ENCODE measurements at places on chromosomes 2 and 18.

DNA sequence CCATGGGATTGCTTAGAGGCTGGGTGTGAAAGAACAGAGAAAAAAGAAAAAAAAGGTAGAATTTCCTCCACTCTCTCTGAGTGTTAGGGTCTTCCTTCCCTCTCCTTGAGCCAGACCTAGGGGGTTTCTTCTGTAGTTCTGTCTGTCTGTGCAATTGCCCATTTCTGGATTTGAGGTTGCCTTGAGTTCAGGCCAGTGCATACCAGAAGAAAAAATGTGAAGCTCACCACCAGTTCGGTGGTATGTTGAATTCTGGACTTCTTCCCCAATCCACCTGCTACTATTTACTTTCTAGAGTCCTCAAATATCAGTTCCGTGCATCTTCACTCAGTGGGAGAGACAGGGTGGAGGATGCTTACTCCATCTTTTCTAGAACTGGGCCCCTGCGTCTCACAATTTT lies 15.3 kb upstream of the SELENOI start:
- no peak for DNase-seq

GRCh38 chr2:216694082-216694825 lies 1.1 kb downstream of the IGFBP5 start:
- no peak for DNase-seq

DNA sequence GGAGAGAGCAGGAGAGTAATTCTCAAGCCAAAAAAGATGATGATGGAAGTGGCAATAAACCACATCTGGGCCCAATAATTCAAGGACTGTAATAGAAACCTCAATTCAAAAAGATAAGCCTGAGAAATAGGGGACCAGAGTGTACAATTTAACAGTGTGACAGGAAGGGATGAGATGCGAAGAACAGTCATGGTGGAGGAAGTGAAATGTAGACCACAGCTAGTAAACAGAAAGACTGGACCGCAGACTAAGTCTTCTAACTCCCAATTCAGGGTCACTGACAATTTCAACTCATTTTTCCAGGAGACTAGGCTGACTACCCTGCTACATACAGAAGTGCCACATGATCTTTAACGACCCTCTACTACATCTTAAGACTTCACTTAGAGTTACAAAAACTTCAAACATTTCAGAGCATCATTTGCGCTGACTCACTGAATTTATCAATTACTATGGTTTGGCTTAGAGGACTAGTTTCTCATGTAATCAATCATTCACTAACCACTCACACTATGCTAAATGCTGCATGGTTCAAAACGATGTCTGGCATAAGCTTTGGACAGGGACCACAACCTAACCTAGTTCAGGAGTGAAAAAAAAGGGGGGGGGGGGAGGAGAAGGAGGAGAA lies 9.0 kb downstream of the CUL3 start:
- DNase-seq: no peak

DNA sequence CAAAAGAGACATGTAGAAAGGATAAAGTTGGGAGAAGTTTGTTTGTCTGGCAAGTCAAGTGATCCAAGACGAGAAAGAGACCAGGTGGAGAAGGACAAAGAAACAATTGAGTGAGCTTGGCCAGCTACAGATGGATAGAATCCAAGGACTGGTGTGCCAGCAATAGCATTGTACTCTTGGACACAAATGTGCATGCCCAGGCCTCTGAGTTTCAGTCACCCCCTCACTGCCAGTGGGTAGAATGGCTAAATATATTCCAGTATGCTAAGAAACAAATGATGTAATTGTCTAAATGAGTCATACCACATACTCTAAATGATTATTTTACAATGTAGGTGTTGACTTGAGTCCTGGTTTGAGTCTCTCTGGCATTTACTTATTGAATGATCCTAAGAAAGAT lies 881.3 kb downstream of the LRRTM4 start:
- DNase-seq: no peak

- DNase-seq: no peak
These were observed 69.9 kb downstream of the COA5 start for GRCh38 chr2:98538280-98539041.

- DNase-seq: no peak
These were observed 597.3 kb downstream of the PLCL1 start for GRCh38 chr2:198401644-198402043.

GRCh38 chr2:155391613-155392130 lies 693.2 kb downstream of the KCNJ3 start:
- no peak for DNase-seq

DNA sequence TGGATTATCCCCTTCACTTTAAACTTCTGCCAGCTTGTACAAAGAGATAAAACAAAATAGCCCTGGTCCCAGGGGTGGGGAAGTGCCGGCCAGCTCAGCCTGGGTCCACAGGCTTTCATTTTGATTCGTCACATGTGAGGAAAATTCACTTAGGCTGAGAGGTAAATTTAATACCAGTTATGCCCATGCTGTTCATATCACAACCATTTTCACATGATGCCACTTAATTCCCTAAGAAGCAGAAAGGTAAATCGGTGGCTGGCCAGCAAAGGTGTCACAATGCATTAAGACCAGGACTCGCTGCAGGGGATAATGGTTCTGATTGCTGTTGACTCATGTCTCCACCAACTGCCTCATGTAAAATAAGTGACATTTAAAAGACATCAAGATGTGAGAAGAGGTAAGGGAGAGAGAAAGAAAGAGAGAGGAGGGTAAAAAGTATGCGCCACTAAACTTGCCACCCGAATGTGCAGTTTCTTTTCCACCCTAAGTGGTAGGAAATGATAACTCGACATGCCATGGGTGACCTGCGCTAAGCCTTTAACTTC lies 261.0 kb upstream of the SIX3 start:
- no peak for DNase-seq

DNA sequence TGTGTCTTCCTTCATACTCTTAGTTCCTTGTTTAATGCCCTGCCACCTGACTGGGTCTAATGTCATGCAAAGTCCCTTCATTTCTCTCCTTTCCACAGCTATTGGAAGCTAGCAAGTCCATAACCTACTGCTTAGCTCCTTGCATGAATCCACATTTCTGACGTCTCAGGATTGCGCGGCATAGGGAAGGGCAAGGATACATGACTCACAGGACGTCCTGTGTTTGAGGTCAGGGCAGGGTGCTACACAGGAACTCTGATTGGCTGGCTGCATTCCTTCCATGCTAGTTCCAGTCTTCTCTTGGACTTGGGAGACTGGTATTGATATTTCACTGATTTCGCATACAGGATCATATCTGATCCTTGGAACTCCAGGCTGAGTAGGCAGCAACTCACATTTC lies 137.9 kb downstream of the CDH2 start:
- no peak for DNase-seq

DNA sequence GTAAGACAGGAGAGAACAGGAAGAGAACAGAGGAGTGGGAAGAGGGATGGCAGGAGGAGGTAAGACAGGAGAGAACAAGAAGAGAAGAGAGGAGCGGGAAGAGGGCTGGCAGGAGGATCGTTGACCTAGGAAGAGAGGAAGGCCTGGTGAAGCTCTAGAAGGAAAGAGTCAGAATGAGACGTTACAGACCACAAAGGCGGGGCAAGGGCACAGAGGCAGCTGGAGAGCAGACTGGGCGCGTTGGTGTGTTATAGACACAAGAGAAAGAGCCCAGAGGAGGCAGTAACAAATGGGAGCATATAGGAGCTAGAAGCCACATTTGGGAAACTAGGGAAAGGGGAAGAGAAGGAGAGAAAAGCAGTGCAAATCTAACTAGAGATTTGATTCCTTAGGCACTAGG lies 26.6 kb downstream of the PTRHD1 start:
- no peak for DNase-seq

GRCh38 chr2:10473121-10473756 lies 25.1 kb upstream of the ODC1 start:
- DNase-seq: no peak

GRCh38 chr2:34831096-34831495 lies 1232.0 kb upstream of the FAM98A start:
- DNase-seq: no peak

GRCh38 chr2:21676676-21677075 lies 552.9 kb downstream of the TDRD15 start:
- no peak for DNase-seq
